Fibroblast of pulmonary artery (primary cell): ENCODE measurements at places on chromosomes 3 and 15.

DNA sequence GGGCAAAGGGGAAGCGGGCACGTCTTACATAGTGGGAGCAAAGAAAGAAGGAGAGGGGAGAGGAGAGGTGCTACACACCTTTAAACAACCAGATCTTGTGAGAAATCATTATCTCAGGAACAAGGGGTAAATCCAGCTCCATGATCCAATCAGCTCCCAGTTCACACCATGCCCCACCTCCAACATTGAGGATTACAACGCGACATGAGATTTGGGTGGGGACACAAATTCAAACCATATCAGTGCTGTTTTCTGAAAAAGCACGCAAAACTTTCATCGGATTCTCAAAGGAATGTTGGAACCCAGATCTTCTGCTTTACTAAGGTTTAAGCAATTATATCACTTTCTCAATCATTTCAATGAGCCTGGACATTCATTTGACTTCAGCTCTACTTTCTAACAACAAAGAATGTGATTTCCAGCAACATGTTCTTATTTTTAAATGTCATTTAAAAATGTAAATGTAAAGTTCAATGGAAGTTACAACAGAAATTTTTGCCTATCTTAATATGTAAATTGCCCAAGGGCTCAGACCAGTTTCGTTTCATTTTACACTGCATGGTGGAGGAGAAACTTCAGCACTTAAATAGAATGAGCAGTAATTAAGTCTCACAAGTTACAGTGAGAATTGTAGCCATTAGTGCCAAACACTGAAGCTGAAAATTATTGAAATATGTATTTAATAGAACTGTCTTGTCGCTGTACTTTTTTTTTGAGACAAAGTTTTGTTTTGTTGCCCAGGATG lies 8.4 kb upstream of the CCDC54 start:
- DNase-seq, result no peak

DNA sequence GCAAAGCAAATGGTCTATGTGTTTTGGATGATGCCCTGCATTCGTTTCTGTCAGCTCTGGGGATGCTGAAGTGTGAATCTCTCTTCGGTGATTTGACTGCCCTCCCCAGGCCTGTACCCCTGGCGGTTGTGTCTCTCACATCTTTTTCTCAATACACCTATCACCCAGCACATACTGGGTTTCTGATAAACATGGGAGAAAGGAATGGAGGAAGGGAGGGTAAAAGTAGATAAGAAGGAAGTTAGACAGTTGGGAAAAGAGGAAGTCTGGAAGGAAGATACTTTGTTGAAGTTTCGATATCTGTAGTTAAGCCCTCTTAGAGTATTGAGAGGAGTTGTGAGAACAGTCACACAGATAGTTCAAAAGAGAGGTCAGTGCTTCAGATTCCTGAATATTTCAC lies 35.8 kb upstream of the LRTM1 start:
- DNase-seq, result no peak

- no peak for DNase-seq
These were observed 167.1 kb upstream of the WNT5A start for GRCh38 chr3:55654123-55654760.

DNA sequence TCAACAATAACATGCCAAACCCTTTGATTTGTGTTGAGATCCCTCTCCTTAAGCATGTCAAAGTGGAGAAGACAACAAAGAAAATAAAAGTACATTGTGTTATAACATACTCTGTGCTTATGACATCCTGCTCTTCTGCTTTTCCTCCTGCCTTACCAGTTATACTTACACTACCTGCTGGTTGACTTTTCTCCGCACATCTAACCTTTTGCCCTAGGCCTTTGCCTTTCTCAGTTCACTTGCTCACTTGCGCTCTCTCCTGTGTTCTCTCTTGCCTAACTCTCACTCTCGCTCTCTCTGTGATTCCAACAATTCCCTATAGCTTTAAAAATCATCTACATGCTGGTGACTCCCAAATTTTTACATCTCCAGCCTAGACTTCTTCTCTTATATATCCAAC lies 5.7 kb downstream of the DNAH12 start:
- no peak for DNase-seq

DNA sequence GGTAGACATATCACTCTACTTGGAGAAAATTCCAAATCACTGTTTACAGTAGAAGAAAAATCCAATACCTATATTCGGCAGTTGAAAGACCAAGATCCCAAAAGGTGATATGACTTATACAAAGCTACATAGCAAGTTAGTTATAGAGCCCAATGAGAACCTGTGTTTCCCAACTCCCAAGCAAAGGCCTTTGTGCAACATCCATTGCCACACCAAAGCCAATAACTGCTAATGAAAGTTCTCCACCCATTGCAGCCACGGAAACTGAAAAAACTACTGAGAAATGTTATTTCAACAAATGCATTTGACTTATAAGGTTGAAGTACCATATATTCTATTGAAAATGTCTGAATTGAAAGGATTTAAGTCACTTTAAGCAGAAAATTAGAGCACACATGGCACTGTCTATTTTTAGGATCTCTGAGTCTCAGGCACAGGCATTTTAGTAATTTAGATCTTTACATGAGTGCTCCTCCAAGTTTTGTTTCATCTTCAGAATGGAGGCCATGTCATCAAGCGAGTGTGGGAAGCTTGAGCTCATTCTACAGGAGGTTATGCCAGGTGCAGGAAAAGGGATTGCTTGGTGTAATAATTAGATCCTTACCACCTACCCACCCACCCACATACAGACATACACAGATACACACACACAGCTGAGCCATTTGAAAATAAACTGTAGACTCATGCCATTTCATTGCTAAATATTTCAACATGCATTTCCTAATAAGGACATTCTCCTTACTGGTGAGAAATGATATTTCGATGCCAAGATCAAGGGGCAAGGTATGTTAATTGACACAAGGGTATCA lies 19.7 kb upstream of the ANO10 start:
- DNase-seq, result no peak

GRCh38 chr3:11288021-11288491 lies 15.9 kb downstream of the ATG7 start:
- DNase-seq, result peak; percentile 50

- no peak for DNase-seq
These were observed 84.2 kb upstream of the TBL1XR1 start for GRCh38 chr3:177281292-177282118.

- peak; percentile 10 for DNase-seq
These were observed 539.1 kb downstream of the MFSD1 start for GRCh38 chr3:159340877-159341500.

- no peak for DNase-seq
These were observed 428.8 kb upstream of the TPRG1 start for GRCh38 chr3:188742755-188743550.

DNA sequence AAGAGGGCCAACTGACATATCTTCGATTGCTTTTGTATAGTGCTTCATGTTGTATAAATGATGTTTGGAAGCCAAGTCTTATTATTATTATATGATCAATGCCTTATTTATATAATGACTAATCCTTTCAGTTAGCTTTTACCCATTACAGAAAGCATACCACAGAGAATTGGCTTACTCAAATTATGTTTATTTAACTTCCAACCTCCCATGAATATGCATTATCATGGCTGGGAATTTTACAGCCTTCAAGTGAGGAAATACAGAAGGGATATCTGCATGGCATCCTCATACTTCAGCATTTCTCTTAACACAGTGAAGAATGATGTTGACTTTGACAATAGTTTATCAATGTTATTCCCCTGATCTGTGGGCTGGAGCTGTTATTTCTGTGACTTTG lies 225.9 kb upstream of the GAP43 start:
- no peak for DNase-seq

DNA sequence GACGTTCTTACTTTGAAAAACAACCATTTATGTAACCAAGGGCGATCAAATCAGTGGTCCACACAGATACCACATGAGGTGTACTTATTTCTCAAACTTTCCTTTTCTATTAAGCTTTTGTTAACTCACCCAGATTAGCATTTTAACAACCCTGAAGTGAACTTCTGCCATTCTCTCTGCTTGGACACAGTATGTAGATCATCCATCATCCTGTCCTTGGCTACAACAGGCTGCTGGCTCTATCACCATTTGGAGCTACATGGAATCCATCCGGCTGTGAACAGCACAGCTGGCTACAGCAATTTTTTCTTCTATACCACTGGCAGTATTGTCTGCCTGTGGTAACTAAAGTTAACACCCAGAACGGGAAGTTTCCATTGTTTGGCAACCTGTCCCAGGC lies 4.4 kb downstream of the SEMA6D start:
- no peak for DNase-seq

GRCh38 chr3:128293930-128294329 lies 140.6 kb downstream of the EEFSEC start:
- DNase-seq, result no peak

DNA sequence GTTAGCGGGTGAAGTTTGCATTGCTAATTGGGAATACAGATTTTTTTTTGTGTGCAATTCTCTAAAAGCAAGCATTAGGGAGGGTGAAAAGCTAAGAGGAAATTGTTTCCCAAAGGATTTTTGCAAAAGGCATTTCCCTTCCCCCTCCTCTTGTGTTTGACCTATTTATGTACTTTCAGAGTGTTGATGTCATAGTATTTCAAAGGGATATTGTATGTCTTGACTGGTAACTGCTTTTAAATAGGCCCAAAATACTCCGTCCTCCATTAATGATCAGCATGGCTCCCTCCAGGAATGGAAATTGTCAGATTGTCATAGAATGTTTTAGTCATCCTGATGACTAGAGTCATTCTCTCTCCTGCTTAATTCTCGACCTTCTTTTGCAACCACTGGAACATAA lies 32.4 kb downstream of the TRIM71 start:
- no peak for DNase-seq

GRCh38 chr15:65105038-65105437 lies 10.0 kb downstream of the UBAP1L start:
- DNase-seq, result no peak

GRCh38 chr3:155960060-155960459 lies 89.6 kb downstream of the GMPS start:
- DNase-seq, result peak; percentile 80

GRCh38 chr3:158095814-158096704 lies 10.2 kb downstream of the SHOX2 start:
- DNase-seq, result no peak

DNA sequence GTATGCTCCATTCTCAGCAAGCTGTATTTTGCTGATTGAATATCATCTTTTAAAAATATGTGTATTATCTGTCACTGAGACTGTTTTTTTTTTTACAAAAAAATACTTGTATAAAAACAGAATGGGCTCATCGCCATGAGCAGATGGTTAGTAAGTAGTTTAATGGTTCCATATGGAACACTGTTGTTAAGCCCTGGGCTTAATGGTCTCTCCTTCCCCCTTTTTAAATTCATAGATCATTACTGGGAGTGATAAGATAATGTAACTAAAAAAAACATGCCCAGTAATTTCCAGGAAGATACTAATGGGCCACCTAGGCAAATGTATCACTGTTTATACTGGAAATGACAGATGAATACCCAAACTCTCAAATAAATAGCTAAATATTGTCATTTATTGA lies 95.3 kb upstream of the TPRG1 start:
- DNase-seq, result no peak
